ENCODE measurements at places on chromosomes 11 and 22. TPM values are rescaled to one million over a fixed set of nuclear protein-coding genes. Genes with fewer than 3 reads are reported as not detected.

- no peak for DNase-seq
Observed at GRCh38 chr11:10307022-10307399, 2.1 kb downstream of the ADM start.

DNA sequence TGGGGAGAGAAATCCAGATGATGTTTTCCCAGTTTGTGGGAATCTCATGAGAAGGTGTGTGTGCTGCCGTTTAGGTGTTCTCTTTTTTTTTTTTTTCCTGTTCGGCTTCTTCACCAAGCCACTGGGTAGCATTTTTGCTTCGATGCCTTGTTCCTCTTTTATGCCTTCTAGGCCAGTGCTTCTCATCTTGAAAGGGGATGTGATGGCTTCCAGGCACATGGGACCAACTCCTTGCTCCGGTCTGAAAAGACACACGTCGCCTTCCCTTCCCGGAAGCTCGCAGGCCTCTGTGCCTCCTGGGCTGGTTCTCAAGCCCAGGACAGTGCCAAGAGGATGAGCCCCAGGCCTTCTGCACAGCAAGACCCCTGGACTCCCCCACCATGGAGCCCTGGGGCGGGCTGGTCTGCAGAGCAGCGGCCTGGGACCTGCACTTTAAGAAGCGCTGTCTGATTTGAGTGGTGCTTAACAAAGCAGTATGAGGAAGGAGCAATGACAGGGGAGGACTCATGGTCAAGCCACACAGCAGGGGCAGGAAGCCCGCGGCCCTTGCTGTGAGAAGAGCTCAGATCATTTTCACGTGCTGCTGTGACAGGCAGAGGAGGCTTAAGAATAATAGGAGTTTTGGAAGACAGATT, 158.8 kb downstream of the MPPED1 start:
- no peak for DNase-seq

DNA sequence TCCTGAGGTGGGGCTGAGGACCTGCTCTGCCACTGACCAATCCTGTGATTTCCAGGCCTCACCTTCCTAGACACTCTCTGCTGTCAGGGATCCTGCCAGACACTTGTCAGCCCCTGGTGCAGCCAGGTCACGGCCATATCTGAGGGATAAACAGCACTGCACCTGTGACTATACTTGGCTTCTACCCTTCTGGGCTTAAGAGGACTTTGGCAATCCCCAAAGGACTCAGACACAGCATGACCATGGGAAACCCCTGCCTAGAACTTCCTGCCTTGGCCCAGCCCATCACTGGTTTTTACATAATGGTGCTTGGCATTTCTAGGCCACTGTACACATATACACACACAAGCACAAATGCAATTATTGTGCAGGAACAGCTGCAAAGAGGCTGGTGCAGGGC, 11.6 kb upstream of the OLFML1 start:
- DNase-seq: no peak

DNA sequence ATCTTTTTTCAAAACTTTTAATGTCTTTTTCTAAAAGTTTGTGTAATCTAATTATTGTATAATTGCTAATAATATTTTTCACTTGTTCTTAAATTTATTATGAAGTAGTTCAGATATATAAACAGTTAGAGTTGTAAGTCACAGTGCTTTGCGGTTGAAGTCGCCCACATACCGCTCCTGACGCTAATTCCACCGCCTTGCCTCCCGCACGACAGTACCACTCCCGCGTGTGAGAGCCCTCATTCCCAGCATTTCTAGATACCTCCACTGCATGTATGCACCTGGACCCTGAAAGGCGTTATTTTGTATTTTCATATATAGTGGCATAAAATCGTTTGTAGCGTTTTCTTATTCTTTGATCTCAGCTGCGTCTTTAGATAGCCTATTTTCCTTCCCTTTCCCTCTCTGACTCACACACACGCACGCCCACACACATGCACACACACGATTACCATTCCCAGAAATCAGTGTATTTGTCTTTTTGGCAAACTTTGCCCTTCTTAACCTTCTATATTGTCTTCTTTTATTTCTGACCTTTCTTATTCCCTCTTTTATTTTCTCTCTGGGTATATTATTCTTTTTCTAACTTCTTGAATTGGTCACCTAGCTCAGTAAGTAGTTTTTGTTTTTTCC, 56.4 kb upstream of the PITPNB start:
- no peak for DNase-seq

DNA sequence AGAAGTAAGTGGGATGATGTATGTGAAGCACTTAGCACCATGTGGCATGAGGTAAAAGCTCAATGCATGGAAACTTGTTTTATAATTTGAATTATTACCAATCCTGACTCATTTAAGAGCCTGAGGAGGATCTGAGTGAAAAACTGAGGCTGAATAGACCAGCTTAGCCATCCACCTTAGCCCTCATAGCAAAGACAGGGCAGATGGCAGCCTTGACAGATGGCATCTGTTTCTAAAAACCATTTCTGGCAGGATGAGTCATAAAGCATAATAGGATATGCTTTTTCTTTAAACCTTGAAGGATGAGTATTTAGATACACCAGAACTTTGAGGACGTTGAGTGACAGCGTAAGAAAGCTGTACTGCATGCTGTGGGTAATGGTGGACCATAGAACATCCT, 61.0 kb upstream of the NAV2 start:
- no peak for DNase-seq

DNA sequence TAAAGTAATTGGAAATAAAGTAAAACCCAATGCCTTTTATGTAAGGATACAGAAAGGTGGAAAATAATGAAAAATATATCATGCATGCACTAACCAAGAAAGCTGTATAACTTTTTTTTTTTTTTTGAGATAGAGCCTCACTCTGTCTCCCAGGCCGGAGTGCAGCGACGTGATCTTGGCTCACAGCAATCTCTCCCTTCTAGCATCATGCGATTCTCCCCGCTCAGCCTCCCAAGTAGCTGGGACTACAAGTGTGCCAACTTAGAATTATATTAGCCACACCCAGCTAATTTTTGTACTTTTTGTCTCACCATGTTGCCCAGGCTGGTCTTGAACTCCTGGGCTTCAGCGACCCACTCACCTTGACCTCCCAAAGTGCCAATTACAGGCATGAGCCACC, 4.5 kb downstream of the GGT5 start:
- DNase-seq: no peak

DNA sequence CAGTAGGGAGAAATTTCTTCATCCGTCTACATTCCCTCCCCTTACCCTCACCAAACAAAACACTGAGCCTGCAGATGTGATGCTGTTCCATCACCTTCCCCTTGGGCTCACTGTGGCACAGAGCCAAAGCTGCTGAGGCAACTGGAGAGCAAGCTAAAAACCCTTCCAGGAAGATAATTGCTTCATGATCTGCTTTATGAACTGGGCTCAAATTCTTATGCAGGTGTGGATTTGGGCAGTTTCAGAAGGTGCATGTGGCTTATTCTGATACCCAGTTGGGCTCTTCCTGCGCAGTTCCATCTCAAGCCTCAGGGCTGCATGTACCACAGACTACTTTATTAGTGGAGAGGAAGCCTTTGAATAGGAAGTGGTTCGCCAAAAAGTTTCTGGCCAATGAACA, 58.3 kb downstream of the AAMDC start:
- no peak for DNase-seq

DNA sequence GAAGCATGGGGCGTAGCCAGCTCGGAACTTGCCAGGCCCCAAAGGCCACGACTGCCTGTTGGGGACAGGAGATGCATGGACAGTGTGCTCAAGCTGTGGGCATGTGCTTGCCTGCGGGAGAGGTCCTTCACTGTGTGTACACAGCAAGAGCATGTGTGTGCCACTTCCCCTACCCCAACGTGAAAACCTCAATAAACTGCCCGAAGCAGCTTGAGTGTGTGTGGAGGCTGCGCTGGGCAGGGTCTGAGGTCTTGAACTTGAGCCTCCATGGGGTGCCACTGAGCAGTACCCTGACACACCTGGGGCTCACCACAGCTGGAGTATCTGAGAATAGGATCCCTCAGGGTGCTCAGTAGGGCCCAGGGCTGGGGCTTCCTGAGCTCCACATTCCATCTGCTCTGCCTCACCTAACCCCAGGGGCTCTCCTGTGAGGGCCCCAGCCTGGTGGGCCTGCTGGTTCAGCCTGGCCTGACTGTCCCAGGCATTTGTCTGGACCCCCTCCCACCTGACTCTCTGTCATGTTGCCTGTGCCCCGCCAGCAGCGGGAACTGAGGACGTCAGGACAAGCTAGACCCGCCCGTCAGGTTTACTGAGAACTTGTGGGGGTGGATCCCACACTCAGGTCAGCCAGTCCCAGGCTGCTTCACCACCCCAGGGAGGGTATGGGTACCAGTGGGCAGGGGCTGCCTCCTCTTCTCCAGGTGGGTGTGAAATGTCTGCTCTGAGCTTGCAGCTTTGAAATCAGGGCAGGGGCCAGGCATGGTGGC, 3.2 kb downstream of the RASSF7 start:
- no peak for DNase-seq

Gene NCF4
- 2.7 TPM for total RNA-seq

Gene HIRA
- total RNA-seq: 20.2 TPM

Gene PTPRCAP
- total RNA-seq: 2.2 TPM

Gene PATE4
- total RNA-seq: not detected

Gene MUC2
- total RNA-seq: 0.38 TPM

Gene MMP12
- total RNA-seq: not detected

Gene ARVCF
- 18.7 TPM for total RNA-seq

Gene PTS
- total RNA-seq: 41.1 TPM

Gene NRGN
- 1.4 TPM for total RNA-seq

Gene TRIM51G
- not detected for total RNA-seq

Gene PIK3IP1
- total RNA-seq: 3.2 TPM
